ENCODE measurements at places on chromosomes 11 and 22. TPM values are rescaled to one million over a fixed set of nuclear protein-coding genes. Genes with fewer than 3 reads are reported as not detected.
A peak's percentile ranks its signal among the peaks of the same experiment; 100 is the strongest.

The NRXN2 gene
- not detected for total RNA-seq

GRCh38 chr22:34669001-34669400 is 397.0 kb upstream of the ISX start:
- H3K27ac ChIP-seq = no peak overlapping the region
- no peak overlapping the region for H3K4me3 ChIP-seq
- DNase-seq = no peak
- no peaks in the 10 kb centered on the region for H3K4me1 ChIP-seq

The CLCF1 gene
- total RNA-seq = 7.5 TPM

GRCh38 chr22:29840498-29840897 is 2.4 kb upstream of the ASCC2 start:
- DNase-seq = no peak
- no peak overlapping the region for H3K27ac ChIP-seq
- peaks cover 31% of the 10 kb centered on the region for H3K4me1 ChIP-seq
- no peaks in the 10 kb centered on the region for H3K27me3 ChIP-seq

- H3K36me3 ChIP-seq = peaks cover 20% of the 10 kb centered on the region
- no peak overlapping the region for H3K27ac ChIP-seq
- no peaks in the 10 kb centered on the region for H3K4me1 ChIP-seq
Observed at GRCh38 chr11:33347490-33348125, 90.4 kb downstream of the HIPK3 start.

DNA sequence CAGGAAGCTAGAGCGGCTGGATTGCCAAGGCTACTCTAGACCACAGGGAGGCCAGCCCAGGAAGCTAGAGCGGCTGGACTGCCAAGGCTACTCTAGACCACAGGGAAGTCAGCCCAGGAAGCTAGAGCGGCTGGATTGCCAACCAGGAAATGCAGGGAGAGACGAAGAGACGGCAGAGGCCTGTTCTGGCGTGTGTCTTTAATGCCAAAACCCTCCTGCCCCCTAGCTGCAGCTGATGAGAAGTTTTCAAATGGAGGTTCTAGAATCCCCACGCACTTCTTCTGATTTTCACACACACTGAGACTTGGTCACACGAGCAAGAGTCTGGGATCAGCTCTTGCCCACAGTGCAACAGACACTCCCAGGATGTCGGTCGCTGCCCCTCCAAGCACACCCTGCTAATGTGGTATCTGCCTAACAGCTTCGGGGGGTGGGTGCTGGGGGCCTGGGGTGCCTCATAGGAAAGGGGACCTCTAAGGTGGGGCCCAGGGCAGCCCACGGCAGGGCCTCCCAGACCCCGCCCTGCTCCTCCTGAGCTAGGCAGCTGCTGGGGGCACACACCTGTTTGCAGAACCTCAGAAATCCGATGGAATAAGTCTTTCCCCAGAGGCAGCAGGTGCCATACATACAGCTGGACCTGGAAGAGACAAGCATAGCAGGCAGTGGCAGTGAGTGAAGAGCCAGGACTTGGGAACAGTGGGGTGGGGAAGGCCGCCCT is 28.5 kb downstream of the MAFF start:
- peaks cover 33% of the 10 kb centered on the region for H3K4me1 ChIP-seq
- peak overlapping the region; percentile 10 for H3K4me3 ChIP-seq

The CABP7 gene
- not detected for total RNA-seq

- peaks cover 52% of the 10 kb centered on the region for H3K4me1 ChIP-seq
- H3K36me3 ChIP-seq = peaks cover 94% of the 10 kb centered on the region
- H3K27ac ChIP-seq = no peak overlapping the region
- DNase-seq = no peak
Observed at GRCh38 chr11:57802411-57802810, 40.8 kb downstream of the CTNND1 start.

DNA sequence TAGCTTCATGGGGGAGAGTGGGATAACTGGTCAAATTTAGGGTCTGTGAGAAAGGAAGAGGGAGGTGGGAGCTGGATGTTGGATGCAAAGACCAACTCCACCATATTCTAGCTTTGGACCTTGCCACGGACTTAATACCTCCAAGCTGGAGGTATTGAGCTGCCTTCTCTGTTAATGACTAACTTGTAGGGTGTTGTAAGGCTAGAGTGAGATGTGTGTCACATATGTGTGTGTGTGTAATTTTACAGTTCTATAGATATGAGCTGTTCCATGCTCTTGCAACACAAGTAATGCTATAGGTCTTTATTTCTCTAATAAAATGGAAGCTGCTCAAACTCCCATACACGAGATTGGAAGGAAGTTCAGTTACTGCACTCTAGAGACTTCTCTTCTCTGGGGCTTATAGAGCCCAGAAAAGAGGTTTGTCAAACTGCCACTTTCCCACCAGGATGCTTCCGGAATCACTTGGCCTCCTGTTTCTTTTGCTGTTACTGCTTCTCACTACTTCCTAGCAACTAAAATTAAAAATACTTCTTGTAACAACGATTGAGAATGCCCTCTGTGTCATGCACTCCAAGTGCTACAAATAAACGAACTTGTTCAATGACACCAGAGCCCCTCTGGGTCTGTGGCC is 16.0 kb upstream of the FJX1 start:
- no peaks in the 10 kb centered on the region for H3K36me3 ChIP-seq
- peaks cover 31% of the 10 kb centered on the region for H3K4me1 ChIP-seq
- DNase-seq = no peak
- peaks cover 58% of the 10 kb centered on the region for H3K27me3 ChIP-seq
- H3K27ac ChIP-seq = no peak overlapping the region

The ZNF215 gene
- 1.6 TPM for total RNA-seq

GRCh38 chr11:124402326-124402922 is 3.6 kb upstream of the OR8B3 start:
- H3K4me1 ChIP-seq = no peaks in the 10 kb centered on the region
- peak; percentile 68 for DNase-seq
- no peak overlapping the region for H3K27ac ChIP-seq

DNA sequence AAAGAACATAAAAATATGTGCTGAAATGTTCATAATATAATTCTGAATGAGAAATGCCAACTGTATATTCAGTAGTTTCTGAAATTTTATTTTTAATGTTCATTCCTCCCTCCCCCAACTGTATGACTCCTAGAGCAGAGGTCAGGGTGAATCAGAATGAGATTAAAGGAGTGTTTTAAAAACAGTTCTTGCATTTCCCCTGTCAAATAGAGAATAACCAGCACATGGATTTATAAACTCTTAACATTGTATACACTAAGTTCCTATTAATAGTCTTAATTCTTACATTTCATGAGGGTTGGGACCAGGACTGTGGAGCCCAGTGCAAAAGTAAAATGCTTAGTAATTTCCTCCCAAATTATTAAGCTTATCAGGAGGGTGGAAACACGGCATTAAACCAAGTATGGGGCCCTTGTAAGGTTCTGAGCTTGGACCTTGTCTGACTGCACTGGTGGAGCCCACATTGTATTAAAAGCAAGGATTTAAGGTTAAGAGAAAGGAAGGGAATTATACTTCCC is 474.6 kb upstream of the RAG2 start:
- H3K27me3 ChIP-seq = no peaks in the 10 kb centered on the region
- H3K36me3 ChIP-seq = no peaks in the 10 kb centered on the region
- no peak overlapping the region for H3K27ac ChIP-seq
- H3K4me1 ChIP-seq = no peaks in the 10 kb centered on the region
- no peak overlapping the region for H3K4me3 ChIP-seq

- no peaks in the 10 kb centered on the region for H3K27me3 ChIP-seq
- no peak overlapping the region for H3K27ac ChIP-seq
- DNase-seq = peak; percentile 80
- H3K4me3 ChIP-seq = peak overlapping the region; percentile 72
Observed at GRCh38 chr11:124763156-124763947, 1.3 kb upstream of the ESAM start.

- DNase-seq = no peak
- H3K36me3 ChIP-seq = peaks cover 19% of the 10 kb centered on the region
- no peaks in the 10 kb centered on the region for H3K27me3 ChIP-seq
- no peaks in the 10 kb centered on the region for H3K4me1 ChIP-seq
- H3K27ac ChIP-seq = no peak overlapping the region
Observed at GRCh38 chr22:42207918-42208317, 62.5 kb downstream of the TCF20 start.

DNA sequence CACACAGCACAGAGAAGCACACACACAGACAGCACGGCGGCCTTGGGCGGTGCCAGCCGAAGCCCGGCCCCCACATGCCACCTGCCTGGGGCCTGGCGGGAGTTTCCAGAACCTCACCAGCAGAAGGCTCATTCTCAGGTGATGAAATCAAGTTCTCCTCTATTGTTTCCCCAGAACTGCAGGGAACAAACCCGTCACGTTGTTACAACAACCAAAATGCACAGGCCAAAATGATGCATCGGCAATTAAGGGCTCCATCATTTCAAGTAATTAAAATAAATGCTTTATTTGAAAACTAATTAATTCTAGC is 30.8 kb downstream of the GNB1L start:
- H3K36me3 ChIP-seq = peaks cover 4% of the 10 kb centered on the region
- no peak overlapping the region for H3K4me3 ChIP-seq
- H3K27ac ChIP-seq = no peak overlapping the region
- H3K27me3 ChIP-seq = no peaks in the 10 kb centered on the region
- no peak for DNase-seq
- H3K4me1 ChIP-seq = no peaks in the 10 kb centered on the region

The BTG4 gene
- not detected for total RNA-seq

The OR4A16 gene
- total RNA-seq = not detected

DNA sequence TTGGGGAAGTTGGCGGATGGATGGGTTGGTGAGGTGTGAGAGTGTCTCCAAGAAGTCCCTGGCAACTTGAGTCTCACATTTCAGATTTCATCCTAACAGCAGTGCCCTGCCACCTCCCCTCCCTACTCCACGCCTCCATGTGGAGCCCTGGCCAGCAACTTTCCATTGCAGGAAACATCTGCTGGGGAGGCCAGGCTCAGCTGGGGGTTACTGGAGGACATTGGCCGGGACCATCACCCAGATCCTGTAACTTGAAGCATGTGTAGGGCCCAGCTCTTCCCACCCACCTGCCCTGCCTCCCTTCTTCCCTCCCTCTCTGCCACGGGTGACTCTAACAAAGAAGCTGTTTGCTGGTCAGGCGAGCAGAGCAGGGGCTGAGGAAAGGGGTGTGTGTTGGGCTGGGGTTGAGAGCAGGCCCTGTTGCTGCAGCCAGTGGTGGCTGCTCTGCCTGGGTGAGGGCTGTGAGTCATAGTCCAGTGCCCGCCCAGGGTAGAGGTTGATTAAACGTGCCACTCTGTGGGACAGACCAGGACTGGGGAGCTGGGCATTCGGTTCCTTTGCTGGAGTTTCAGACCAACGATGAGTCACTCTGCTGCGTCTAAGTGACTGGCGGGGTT is 64.0 kb downstream of the SCN3B start:
- H3K36me3 ChIP-seq = peaks cover 26% of the 10 kb centered on the region
- peak overlapping the region; percentile 69 for H3K27ac ChIP-seq
- peaks cover 69% of the 10 kb centered on the region for H3K4me1 ChIP-seq

The SPDYC gene
- not detected for total RNA-seq

The NLRP6 gene
- total RNA-seq = not detected

The CSNK2A3 gene
- 0.86 TPM for total RNA-seq

- H3K4me1 ChIP-seq = peaks cover 11% of the 10 kb centered on the region
- no peak for DNase-seq
- no peaks in the 10 kb centered on the region for H3K36me3 ChIP-seq
- H3K4me3 ChIP-seq = no peak overlapping the region
- peaks cover 8% of the 10 kb centered on the region for H3K27me3 ChIP-seq
Observed at GRCh38 chr11:111908639-111909305, 2.8 kb downstream of the CRYAB start.

- H3K36me3 ChIP-seq = peaks cover 57% of the 10 kb centered on the region
- H3K4me3 ChIP-seq = no peak overlapping the region
- H3K4me1 ChIP-seq = peaks cover 34% of the 10 kb centered on the region
- peak overlapping the region; percentile 53 for H3K27ac ChIP-seq
Observed at GRCh38 chr11:34074391-34074790, 22.9 kb downstream of the CAPRIN1 start.

The SSTR3 gene
- not detected for total RNA-seq

The SLCO2B1 gene
- total RNA-seq = 0.27 TPM

DNA sequence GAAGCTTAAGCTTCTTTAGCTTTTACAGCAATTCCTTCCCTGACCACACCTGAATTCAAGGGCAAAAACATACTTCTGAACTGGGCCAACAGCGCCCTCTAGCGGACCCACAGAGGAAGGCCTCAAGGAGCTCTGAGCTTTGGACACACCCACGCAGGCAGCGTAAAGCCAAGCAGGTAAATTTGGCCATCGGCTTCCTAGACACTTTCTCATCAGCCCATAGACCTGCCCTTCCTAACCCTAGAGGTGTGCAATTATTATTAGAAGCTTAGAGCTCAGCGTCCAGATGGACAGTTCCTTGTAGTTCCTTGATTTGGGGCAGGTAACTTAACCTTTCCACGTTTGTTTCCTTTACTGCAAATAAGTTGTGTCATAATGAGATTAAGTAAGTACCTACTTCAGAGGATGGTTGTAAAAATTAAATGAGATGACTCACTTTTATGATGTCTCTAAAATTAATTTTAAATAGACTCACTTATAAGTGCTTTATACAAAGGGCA is 25.7 kb upstream of the HMGXB4 start:
- no peaks in the 10 kb centered on the region for H3K4me1 ChIP-seq
- H3K36me3 ChIP-seq = no peaks in the 10 kb centered on the region
- peaks cover 77% of the 10 kb centered on the region for H3K27me3 ChIP-seq
- no peak overlapping the region for H3K27ac ChIP-seq
- peak; percentile 82 for DNase-seq

- H3K27me3 ChIP-seq = no peaks in the 10 kb centered on the region
- peak; percentile 77 for DNase-seq
- H3K4me1 ChIP-seq = peaks cover 31% of the 10 kb centered on the region
- H3K27ac ChIP-seq = peak overlapping the region; percentile 47
Observed at GRCh38 chr11:128172046-128172878, 415.1 kb downstream of the ETS1 start.

DNA sequence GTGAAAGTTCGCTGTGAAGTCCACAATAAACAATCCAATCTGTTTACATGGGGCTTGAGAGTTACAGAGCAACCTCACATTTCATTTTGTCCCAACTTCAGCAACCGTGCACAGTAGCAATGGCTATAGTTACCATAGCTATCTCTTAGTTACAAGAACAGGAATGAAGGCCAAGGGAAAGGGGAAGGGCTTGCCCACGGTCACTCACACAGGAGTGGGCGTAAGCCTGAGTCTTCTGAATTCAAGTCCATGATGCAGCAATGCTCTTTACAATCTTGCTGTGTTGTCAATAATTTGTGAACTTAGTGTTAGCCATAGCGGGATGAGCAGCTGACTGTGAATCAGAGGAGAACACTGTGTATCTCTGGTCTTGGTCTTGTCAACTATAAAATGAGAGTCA is 102.9 kb downstream of the ADAMTS15 start:
- peaks cover 7% of the 10 kb centered on the region for H3K4me1 ChIP-seq
- peaks cover 17% of the 10 kb centered on the region for H3K27me3 ChIP-seq
- no peak overlapping the region for H3K4me3 ChIP-seq

DNA sequence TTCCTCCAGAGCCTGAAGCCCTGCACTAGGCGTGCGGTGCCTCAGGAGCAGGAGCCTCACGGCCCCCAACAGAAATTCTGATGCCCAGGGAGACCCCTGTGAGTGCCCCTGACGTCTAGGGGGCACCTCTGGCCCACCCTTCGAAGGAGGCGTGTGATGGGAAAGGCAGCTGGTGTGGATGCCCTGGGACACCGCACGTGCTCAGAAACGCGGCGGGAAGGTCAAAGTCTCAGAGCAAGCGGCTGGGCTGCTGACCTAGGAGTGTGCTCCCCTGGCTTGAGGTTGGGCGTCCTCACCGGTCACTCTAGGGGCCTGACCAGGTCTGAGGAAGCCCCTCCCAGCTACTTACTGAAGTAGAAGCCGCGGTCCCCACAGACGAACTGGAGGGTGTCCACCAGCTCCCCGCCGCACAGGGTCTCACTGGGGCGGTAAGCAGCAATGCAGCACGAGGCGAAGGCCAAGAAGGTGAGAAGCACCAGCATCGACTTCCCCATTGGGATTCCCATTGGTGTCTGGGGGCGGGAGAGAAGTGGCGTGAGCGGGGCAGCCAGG is 4.1 kb downstream of the IGF2 start:
- DNase-seq = no peak
- H3K27me3 ChIP-seq = peaks cover 86% of the 10 kb centered on the region
- no peaks in the 10 kb centered on the region for H3K4me1 ChIP-seq
- no peak overlapping the region for H3K4me3 ChIP-seq
- peaks cover 7% of the 10 kb centered on the region for H3K36me3 ChIP-seq
- no peak overlapping the region for H3K27ac ChIP-seq

Measured in Calu3 (cell line).